ENCODE measurements at places on chromosomes 7 and 10. TPM values are rescaled to one million over a fixed set of nuclear protein-coding genes. Genes with fewer than 3 reads are reported as not detected.

The PLA2G12B gene
- total RNA-seq = not detected

The TRIM50 gene
- not detected for total RNA-seq

The NEBL gene
- total RNA-seq = 10.5 TPM

- no peak overlapping the region for H3K4me3 ChIP-seq
- DNase-seq = no peak
These were observed 680.2 kb downstream of the SDK1 start for GRCh38 chr7:3981281-3981680.

GRCh38 chr10:62819141-62819920 lies 3.2 kb upstream of the EGR2 start:
- no peaks in the 10 kb centered on the region for H3K36me3 ChIP-seq
- DNase-seq = no peak
- H3K27me3 ChIP-seq = peaks cover 54% of the 10 kb centered on the region
- peaks cover 2% of the 10 kb centered on the region for H3K4me1 ChIP-seq
- H3K4me3 ChIP-seq = no peak overlapping the region
- no peak overlapping the region for H3K27ac ChIP-seq

DNA sequence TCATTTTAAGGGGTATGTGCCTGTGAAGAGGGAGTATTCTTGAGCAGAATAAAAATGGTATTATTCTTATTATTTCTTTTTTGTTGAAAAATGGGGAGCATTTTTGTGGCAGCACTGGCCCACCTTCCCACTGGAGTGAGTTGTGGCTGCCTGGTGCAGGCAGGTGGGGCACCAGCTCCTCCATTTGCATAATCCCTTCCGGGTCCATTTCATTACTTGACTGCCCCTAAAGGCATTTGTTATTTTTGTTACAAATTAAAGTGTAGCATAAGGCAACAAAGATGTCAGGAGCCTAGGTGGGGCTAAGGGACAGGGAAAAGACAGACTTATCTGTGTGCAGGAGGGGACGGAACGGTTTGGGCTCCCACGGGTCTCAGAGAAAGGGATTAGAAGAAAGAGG lies 26.8 kb downstream of the GOLGA7B start:
- H3K27ac ChIP-seq = no peak overlapping the region
- H3K36me3 ChIP-seq = no peaks in the 10 kb centered on the region
- no peak for DNase-seq
- H3K4me3 ChIP-seq = no peak overlapping the region

- H3K4me3 ChIP-seq = peak overlapping the region; percentile 36
- peaks cover 11% of the 10 kb centered on the region for H3K4me1 ChIP-seq
- DNase-seq = peak; percentile 82
- peaks cover 13% of the 10 kb centered on the region for H3K27me3 ChIP-seq
- H3K27ac ChIP-seq = no peak overlapping the region
These were observed 10.3 kb downstream of the SP8 start for GRCh38 chr7:20776214-20776911.

The CAPZA2 gene
- 141 TPM for total RNA-seq

DNA sequence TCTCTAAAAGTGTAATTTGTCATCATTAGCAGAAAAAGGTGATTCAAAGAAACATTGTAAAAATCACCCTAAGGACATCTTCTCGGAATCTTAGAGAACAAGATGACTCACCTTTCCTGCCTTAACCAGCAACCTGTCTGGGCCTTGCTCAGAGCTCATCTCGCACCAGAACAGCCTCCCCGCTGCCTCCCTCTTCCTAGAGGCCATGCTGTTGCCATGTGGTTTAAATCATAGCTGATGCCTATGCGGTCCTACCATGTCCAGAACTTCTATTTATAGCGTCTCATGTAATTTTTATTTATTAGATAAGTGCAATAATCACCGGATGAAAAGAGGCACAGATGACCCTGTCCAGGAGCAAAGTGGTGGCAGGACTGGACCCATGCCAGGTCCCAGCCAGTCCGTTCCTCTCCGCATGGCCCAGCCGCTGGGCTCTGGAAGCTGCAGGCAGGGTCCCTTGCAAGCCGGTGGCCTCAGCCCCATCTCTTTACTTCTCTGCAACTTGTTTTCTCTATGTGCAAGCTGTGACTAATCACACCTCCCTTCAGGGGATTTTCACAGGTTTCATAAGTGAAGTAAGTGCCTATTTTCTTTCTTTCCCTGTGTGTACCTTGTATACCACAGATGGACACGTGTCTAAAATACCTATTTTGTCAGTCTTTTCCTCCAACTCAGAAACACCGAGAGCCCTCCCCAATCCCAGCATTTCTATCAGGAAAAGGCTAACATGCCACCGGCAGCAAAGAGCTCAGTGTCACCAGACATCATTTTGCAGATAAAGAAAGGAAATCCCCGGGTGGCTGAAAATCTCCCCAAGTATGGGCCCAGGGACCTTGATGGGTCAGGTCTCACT lies 27.1 kb downstream of the KLF6 start:
- no peak overlapping the region for H3K4me3 ChIP-seq
- no peaks in the 10 kb centered on the region for H3K36me3 ChIP-seq
- H3K4me1 ChIP-seq = peaks cover 2% of the 10 kb centered on the region

DNA sequence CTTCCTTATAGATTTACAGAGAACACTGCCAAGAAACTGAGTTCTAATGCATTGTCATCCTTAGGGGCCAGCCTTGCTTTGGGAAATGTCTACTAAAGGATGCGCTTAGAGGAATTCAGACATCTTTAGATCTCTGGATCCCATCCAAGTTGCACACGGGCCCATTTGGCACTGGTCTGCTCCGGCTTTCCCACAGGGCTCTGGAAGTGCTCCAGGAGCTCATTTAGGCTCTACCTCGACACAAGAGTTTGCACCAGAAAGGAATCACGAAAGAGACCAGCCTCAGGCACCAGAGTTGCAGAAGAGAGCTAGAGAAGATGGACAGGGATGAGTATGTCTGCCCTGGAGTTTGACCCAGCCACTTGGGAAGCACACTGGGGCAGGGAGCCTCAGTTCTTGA lies 150.1 kb upstream of the TMEM72 start:
- no peak for DNase-seq
- H3K4me3 ChIP-seq = no peak overlapping the region
- H3K27me3 ChIP-seq = no peaks in the 10 kb centered on the region
- no peaks in the 10 kb centered on the region for H3K36me3 ChIP-seq

The ZNF804B gene
- not detected for total RNA-seq

Data from H1 (cell line).